Activated T-helper 1 cell treated with anti-CD3 and anti-CD28 coated beads, Interleukin-2, amount 50 U/mL, for 16 hours (primary cell): ENCODE measurements at places on chromosomes 4 and X.

GRCh38 chr4:48255959-48256342, 13.7 kb downstream of the TEC start:
- DNase-seq = no peak

- DNase-seq = no peak
Measured at GRCh38 chr4:30719454-30720020, 632 bp upstream of the PCDH7 start.

GRCh38 chr4:88063634-88064296, 56.3 kb downstream of the PKD2 start:
- DNase-seq = no peak

DNA sequence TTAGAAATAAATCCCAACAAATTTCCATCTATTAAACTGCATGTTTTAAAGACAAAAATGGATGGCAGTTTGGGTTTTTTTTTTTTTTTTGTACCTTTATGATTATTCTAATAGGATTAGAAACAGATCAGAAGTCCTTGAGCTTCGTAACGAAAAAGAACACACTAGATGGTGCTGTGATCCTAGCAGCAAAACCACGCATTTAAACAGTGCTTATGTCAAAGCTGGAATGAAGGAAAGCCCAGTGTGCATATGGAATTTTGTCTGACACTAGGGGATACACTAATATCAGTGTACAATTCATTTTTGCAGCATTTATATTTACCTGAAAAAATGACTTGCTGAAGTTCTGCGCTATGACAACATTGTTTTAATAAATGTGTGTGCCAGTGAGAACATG, 229.1 kb downstream of the VEGFC start:
- no peak for DNase-seq

DNA sequence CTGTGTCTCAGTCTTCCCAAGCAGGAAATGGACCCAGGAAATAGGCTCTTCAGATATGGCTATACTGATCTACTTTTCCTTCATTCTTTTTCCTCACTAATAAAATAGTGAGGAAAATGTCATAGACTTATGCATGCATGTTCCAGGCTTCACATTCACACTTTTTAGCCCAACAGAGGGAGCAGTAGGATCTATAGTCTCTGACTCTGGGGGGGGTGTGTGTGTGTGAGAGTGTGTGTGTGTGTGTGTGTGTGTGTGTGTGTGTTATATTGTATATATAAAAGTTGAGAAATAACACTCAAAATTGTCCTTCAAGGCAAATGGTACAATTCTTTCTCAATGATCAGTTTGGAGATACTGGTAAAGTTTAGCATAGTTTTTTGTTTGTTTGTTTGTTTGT, 297.2 kb upstream of the GALNT7 start:
- no peak for DNase-seq

- no peak for DNase-seq
Measured at GRCh38 chr4:87624698-87625097, 16.4 kb downstream of the DSPP start.

GRCh38 chr4:36549252-36549651, 267.8 kb downstream of the DTHD1 start:
- no peak for DNase-seq

DNA sequence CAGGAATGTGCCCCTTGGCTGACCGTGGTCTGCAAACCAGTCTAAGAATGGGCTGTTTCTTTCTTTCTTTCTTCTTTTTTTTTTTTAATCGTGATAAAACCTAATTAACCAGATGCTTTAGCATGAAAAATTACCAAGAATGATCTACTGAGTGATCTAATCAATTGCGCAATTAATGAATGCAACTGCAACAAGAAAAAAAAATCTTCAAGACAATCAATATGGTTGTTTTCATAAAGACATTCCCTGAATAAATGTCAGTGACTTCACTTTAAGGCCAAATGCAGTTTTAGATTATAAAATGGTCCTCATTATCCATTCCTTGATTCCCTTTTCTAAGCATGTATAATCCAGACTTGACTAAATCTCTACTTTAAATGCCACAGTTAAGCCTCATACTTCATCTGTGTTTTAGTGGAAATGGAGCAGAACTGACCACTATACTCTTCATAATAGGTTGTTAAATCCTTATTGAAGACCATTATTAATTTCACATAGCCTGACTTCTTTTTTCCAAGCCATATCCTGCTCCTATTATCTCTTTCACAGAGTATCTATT, 51.6 kb upstream of the SETD7 start:
- no peak for DNase-seq

GRCh38 chrX:31117266-31117665, 45.4 kb upstream of the FTHL17 start:
- no peak for DNase-seq

- no peak for DNase-seq
Measured at GRCh38 chr4:162865102-162865501, 301.6 kb downstream of the NAF1 start.

DNA sequence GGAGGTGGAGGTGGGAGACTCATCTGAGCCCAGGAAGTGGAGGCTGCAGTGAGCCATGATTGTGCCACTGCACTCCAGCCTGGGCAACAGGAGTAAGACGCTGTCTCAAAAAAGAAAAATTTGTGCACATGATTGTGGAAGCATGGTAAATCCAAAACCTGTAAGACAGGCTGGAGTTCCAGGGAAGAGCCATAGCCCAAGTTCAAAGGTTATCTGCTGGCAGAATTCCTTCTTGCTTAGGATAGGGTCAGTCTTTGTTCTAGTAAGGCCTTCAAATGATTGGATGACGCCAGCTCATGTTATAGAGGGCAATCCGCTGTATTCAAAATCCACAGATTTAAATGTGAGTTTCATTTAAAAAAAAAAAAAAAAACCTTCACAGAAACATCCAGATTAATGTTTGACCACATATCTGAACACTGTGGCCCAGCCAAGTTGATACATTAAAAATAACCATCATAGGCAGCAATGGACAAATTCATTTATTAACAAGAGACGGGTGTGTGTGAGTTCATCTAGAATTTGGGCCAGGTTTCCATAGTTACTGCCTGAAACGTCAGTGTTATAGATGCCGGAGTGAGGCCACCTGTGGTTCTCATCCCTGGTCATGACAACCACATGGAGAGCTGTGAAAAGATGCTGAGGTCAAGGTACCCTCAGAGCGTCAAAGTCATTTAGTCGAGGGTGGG, 35.2 kb upstream of the SLC2A9 start:
- DNase-seq = no peak

GRCh38 chr4:8847331-8847730, 24.3 kb downstream of the HMX1 start:
- DNase-seq = no peak

DNA sequence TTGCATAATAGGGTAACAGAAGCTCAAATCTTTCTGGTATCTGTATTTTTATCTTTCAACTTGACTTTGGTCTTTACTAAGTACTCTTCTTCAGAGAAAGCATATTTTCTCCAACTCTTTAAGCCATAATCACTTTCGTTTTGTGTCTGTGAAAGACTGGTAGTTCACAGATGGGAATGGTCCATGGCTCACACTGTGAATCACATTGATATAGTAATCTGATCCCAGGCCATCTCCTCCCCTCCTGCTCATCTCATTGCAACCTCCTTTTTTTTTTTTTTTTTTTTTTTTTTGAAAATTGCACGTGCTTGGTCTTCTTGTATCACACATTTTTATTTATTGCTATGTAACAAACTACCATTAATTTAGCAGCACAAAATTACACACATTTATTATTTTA, 694.5 kb upstream of the SLIT2 start:
- DNase-seq = no peak

GRCh38 chr4:151833174-151833573, 72.4 kb upstream of the GATB start:
- no peak for DNase-seq

DNA sequence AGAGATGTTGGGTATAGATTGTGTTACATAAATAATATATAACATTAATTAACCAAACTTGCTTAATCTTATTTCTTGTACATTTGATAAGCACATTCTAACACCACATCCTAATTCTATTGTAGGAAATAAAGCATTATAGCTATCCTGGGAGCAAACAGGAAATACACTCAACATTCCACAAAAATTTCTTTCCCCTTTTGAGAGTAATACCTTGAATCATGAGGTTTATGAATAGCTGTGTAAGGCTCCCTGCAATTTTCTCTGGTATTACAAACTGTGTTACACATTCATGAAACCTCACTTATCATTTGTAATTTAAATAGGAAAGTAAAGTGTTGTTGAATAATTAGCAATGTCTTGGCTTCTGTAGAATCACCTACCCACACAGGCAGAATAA, 95.1 kb downstream of the TMEM47 start:
- no peak for DNase-seq

- DNase-seq = no peak
Measured at GRCh38 chrX:54066841-54067240, 22.6 kb upstream of the PHF8 start.

DNA sequence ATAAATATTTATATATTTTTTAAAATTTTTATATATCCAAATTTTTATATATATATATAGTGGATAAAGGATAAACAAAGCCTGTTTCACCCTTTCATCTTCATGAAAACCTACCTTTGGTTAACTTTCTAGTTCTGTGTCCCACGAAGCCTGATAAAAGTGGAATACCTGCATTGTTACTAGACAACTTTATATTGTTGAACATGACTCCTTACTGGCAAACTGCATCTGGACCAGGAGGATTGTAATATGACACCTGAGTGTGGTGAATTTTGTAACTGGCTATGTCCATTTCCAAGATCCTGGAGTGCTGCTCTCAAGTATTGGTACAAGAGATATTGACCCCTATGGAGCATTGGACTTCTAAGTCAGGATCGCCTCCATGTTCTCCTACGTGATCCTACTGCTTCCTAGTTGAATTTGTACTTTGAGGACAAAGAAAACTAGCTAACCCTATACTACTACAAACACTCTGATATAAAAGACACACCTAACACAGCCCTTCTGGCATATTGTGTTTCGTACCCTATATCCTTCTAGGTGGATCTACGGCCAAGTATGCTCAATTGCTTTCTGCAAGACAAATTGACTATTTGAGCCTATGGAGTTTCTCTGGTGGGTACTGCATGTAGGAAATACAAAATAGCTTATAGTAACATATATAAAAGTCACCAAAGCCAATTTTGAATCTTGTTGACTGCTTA, 61.3 kb upstream of the PRRG1 start:
- no peak for DNase-seq

DNA sequence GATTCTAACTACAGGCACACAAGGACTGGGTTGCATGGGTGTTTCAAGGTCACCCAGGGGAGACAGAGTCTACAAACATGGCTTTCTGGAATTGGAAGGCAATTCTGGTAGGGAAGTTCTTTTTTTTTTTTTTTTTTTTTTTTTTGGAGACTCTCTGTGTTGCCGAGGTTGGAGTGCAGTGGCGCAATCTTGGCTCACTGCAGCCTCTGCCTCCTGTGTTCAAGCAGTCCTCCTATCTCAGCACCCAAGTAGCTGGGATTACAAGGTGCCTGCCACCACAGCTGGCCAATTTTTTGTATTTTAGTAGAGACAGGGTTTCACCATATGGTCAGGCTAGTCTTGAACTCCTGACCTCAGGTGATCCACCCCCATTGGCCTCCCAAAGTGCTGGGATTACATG, 16.3 kb upstream of the FHDC1 start:
- DNase-seq = no peak

- no peak for DNase-seq
Measured at GRCh38 chrX:77938083-77938680, 27.7 kb downstream of the ATP7A start.

- DNase-seq = no peak
Measured at GRCh38 chr4:53786632-53787031, 195.3 kb upstream of the LNX1 start.

DNA sequence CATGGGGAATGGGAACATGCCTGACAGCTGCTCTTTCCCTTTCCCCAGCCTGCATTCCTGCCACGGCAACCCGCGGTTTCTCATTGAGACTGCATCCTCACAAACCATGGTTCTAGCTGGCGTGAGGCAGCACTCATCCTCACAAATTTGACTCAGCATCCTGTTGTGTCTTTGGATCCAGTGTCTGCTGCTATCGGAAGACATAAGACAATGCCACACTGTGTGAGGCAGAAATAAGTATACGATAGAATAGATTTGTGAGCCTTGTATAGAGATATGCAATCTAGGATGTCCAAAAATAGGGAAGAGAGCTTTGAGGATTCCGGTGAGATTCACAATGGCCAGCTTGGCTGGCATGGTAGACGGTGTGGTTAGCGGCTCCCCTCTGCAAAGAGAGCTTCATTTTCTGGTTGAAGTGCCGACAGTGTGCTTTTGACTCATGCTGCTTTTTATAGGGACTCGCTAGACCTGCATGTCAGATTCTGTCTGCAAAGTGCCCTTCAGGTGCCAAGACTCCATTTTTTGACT, 161.3 kb upstream of the PSAPL1 start:
- no peak for DNase-seq

- no peak for DNase-seq
Measured at GRCh38 chr4:825971-826330, at the start of gene CPLX1. CPLX1 (minus strand) TSS chr4:826129; CDS start chr4:824522, 1,607 bp downstream.

DNA sequence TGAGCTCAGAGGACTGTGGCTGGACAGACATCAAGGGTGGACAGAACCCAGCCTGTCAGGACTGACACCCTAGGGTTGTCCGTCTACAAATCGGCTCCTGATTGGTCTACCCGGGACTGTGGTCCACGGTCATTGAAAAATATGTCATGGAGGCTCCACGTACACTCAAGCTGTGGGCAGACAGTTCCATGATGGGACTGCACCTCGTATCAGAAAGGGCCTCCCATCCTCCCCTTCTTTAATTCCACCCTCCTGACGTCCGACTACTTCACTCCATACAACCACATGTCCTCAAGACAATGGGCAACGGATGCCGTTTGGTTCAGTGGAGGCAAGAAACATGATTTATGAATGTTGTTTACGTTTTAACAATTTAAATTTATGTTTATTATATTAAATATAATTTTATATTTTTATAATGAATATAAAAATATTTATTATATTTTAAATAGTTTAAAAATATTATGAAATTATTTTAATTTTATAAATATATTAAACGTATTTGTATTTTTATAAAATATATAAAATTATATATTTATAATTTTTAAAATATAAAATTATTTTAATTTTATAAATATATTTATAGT, 58.0 kb upstream of the SHOX start:
- DNase-seq = no peak

- no peak for DNase-seq
Measured at GRCh38 chrX:123450222-123450621, 266.1 kb downstream of the GRIA3 start.

DNA sequence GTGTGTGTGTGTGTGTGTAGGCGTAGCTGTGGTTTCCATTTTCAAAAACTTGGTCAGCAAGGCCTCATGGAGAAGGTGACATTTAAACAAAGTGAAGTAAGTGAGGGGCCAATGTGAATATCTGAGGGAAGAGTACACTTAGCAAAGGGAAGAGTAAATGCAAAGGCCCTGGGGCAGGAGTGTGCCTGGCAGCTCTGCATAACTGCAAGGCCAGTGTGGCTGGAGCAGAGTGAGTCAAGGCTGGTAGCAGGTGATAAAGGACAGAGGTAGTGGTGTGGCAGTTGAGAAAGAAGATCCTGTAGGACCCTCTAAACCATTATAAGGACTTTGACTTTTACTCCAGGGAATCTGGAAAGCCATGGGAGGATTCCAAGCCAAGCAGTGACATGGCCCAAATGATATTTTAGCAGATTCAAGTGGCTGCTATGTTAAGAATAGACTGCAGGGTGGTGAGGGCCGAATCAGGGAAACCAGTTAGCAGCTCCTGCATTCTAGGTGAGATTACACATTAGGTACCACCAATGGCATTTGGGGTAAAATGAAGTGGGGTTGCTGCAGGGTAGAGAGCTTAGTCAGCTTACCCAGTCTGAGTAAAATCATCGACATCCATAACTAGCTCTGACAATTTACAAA, 5.9 kb upstream of the TBC1D1 start:
- no peak for DNase-seq
